ENCODE measurements at places on chromosomes 3 and 15. TPM values are rescaled to one million over a fixed set of nuclear protein-coding genes. Genes with fewer than 3 reads are reported as not detected.

CLDN18 gene
- not detected for total RNA-seq

SPSB4 gene
- total RNA-seq = under 0.01 TPM

CEP19 gene
- total RNA-seq = 1.9 TPM

LYZL4 gene
- total RNA-seq = not detected

POLG gene
- 146 TPM for total RNA-seq

CHRM5 gene
- total RNA-seq = not detected

TPRG1 gene
- total RNA-seq = under 0.01 TPM

FAM174B gene
- 0.97 TPM for total RNA-seq

Data from epithelial cell of umbilical artery (primary cell).